ENCODE measurements at places on chromosomes 16 and 17.

DNA sequence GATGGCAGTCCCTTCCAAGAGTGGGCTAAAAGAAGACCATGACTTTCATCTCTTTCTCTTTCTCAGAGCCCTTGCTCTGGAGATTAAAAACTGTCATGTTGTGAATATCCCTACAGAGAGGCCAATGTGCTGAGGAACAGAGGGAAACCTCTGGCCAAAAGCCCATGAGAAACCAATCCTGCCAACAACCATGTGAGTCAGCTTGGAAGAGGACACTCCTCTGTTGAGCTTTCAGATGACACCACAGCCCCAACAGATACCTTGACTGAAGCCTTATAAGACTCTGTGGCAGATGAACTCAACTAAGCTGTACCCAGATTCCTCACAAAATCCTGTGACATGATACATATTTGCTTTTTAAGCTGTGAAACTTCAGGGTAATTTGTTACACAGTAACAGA is 19.6 kb downstream of the CPPED1 start:
- peak; percentile 9 for DNase-seq

DNA sequence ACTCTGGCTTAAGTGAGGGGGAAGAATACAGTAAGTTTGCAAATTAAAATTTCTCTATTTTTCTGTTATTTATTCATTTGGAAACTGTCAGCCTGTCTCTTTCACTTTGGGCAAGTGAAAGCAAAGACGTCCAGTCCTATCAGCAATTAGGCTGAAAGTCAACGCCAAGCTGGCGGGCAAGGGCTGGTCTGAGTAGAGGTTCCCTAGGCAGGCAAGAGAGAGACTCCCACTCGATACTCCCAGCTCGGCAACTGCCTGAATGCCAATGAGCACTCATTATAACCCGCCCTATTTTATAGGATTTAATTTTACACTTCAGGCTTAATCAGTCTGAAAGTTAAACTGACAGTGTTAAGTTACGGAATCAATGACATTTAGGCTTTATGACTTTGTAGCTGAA is 14.3 kb upstream of the SLC38A8 start:
- no peak for DNase-seq

DNA sequence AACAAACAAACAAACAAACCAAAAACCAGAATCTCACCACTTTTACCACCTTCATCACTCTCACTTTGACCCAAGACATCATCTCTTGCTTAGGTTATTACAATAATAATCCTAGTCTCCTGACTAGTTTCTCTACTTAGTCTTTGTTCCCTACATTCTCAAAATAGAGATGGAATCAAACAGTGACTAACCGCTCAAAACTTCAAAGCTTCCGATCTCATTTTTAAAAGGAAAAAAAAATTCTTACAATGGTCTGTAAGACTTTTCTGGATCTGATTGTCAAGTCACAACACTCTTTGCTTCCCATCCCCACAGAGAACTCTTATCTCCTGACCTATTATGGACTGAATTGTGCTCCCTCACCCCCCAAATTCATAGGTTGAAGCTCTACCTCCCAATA is 60.9 kb downstream of the SPAG9 start:
- peak; percentile 80 for DNase-seq

- DNase-seq: no peak
Observed at GRCh38 chr17:34228781-34229180, 26.3 kb upstream of the CCL2 start.

DNA sequence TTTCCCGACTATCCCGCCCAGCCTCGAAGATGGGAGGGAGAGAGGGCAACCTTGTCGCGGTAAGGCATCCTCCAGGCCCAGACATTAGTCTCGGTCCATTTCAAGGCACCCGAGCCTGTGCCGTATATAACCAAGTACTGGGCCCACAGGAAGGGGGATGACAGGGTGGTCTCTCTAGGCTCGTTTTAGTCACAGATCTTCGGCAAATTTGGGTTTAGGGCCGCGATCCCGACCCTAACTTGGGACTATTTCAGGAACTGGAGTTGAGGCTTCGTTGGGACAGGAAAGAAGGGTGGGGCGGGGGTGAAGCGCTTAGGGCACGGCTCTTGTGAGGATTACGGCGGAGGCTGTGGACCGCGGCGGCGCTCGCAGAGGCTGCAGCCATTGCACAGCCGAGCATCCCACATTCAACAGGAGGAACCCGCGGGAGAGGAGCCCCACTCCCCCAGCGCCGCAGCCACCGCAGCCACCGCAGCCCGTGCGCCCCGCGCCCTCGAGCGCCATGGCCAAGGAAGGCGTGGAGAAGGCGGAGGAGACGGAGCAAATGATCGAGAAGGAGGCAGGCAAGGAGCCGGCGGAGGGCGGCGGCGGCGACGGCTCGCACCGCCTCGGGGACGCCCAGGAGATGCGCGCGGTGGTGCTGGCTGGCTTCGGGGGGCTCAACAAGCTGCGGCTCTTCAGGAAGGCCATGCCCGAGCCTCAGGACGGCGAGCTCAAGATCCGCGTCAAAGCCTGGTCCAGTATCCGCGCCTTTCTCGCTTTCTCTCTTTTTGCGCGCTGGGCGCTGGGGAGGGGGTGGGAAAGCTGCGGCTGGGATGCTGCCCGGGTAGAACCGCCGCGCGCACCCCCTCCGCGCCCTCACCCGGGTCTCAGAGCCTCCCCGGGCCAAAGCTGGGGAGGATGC is at the start of gene VAT1L:
Gene VAT1L, plus strand, starts transcription at position 384 of the 904 bp plus-strand sequence. Its CDS starts 119 bp downstream, at position 503.
- DNase-seq: peak; percentile 34

DNA sequence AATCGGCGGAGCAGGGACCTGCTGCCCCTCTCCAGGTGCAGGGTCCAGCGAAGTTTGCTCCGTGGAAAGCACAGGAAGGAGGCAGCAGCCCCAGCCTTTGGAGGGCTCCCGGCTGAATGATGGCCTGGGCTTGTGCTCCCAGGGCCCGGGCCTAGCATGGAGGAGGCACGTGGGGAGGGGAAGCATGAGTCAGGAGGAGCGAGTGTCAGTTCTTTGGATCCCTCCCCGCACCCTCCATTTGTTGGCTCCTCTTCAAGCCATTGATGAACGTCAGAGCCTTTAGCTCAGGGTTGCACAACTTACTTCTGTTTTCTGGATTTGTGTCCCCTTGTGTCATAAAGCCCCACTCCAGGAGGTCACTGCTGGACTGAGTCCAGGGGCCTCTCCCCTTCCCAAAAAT is 25.8 kb downstream of the TTYH2 start:
- no peak for DNase-seq

DNA sequence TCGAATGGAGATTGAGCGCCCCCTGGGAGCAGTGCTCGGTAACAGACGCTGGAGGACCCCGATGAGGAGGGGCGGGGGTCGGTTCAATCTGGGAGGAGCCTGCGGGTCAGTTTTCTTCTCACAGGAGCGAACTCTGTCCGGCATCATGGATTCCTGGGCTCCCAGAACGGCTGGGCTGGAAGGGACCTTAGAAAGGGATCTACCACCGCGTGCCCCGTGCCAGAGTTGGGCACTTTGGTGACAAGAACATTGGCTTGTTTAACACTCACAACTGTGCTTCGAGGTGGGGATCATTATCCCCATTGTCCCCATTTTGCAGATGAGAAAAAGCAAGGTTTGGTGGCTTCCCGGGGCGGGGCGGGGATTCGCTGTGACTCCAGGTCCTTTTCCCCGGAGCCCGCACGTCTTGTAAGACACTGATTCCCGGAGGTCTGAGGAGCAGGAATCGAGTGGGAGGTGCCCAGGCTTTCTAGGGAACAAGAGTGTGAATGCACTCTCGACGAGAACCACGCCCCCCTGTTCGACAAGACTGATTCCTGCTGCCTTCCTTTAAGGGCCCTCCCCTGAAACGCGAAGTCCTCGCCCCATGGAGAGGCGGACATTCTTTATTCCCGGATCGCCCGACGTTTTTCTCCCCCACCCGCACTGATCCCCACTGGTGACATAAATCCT is 1.5 kb upstream of the FBXL19 start:
- peak; percentile 90 for DNase-seq

- DNase-seq: peak; percentile 32
Observed at GRCh38 chr17:79874329-79874981, 35.2 kb upstream of the CBX4 start.

DNA sequence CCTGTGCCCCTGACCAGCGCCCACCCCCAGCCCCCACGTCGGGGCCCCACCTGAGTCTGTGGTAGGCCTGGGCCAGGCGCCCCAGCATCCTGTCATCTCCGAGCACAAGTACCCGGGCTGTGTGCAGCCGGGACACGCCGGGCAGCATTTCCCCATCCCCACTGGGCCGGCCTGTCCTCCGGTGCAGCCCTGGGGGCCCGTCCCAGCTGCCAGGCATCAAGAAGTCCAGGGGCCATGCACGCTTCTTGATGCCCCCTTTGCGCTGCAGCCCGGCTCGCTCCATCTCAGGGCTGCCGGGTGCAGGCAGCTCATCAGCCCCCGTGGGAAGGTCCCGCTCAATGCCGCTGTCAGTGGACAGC is 29.3 kb upstream of the MFSD6L start:
- DNase-seq: no peak

GRCh38 chr17:39462631-39463375 is 1.5 kb downstream of the CDK12 start:
- DNase-seq: peak; percentile 25

- DNase-seq: no peak
Observed at GRCh38 chr17:56896968-56897359, 16.9 kb downstream of the TRIM25 start.

DNA sequence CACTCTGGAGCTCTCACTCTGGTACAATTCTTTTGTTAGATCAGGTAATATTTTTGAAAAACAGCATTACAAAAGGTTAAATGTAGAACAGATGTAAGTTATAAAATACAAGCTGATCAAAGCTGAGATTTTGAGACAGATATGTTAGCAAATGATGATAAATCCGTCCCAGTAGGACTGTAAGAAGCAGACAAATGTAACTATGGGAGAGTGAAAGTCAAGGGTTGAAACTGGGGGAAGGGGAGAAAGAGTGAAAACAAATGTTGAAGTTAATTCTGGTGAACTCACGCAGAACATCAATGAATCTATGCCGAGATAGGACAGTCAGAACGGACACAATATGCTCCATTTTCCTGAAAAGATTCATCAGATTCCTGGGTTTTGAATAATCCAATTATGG is 298.9 kb upstream of the IRX5 start:
- DNase-seq: no peak

DNA sequence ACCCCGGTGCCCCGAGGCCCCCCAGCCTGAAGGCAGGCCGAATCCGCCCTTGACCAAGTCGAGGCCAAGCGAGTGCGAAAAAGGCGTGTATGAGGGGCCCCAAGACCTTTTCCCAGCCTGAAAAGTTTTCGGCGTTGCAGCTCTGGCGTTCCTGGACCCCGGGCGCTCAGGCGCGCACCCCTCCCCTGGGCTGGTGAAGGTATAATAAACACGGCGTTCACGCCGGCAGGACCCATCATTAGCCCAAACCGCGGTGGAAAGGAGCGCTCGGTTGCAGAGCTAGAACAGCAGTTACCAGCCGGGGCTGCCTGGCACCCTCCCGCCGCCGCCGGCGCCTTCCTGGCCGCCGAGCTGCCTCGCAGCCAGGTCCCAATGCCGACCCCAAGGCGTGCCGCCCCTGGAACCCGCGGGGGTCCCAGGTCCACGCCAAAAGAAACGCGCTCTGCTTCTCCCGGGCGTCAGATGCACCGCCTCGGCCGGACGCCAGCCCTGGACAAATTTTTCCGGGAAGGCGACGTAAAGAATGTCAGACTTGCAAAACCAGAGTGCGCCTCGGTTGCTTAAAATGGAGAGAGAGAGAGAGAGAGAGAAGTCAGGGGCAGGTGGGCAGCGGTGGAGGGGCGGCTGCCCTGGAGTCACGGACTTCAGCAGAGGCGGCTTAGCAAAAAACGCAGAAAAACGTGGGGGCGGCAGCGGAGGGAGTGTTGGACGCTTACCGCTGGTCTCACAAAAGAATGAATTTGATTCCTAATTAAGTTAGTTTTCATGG is 11.5 kb upstream of the FOXF1 start:
- peak; percentile 43 for DNase-seq

- DNase-seq: no peak
Observed at GRCh38 chr16:1903220-1903574, 15.0 kb downstream of the HS3ST6 start.

GRCh38 chr17:33847900-33848299 is 407.2 kb upstream of the CCL2 start:
- no peak for DNase-seq
